ENCODE measurements at places on chromosomes 5 and 9.

DNA sequence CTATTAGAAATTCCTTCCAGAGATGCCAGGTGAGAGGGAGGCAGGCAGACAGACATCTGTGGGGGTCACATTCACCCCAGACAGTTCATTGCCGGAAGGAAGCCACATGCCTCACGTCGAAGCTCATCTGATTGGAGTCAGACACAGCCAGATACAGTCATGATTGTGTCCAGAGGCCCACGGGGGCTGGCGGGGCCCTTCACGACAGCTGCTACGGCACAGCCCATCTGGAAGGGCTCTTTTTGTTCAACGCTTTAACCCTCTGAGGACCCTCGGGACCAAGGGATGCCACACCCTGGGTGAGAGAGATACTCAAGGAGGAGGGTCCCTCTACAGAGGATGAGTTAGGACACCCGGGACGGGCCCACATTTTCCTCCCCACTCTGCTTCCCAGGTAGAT is 31.9 kb upstream of the GABRP start:
- no peak for DNase-seq

DNA sequence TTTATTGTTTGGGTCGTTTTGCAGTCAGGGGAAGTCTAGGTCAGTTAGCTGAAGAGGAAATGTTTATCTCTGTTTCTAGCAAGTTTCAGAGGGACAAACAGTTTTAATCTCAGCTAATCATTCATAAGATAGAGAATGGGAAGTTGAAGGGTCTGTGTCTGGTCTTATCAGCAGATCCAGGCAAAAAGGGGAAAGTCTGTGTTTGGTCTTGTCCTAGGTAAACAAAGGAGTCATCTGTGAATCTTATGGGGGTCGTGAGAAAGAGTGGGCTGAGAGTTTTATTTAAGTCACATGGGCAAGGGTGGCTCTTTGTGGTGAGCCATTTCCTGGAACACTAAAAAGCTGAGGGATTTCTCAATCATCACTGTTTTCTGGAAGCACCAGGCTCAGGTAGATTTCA is 5.6 kb upstream of the SNCAIP start:
- DNase-seq: no peak

DNA sequence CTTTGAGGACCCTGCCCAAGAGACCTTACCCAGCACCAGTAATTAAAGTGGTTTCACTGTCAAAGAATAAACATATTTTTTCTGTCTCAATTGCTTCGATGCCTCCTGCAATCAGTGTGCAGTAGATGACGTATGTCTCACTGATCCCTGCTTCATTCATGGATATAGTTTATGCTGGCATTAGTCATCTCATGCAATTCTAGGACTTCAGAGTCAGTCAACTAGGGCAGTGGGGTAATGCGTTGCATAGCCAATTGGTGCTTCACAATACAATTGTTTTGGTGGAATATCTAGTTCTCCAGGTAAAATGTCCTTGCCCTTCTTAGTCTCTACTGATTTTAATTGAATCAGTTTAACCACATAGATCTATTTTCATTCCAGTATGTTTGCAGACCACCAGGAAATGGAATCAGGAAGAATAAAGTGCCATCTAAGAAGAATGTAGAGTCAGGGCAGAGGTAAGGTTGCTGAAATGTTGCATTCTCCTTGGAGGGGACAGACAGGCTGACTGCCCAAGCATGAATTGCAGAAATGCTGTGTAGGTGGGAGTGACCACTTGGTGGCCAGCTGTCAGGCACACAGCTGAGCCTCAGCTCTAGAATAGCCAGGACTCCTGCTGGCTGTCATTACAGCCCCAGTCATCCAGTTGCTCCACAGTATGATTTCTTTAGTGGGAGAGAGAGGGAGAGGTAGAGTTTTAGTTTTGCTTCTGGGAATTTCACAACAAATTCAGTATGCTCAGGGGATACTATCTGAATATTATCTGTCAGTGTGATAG is 73.5 kb upstream of the MEGF10 start:
- DNase-seq: no peak

- DNase-seq: no peak
These were observed 126.0 kb downstream of the STK32A start for GRCh38 chr5:147360816-147361215.

DNA sequence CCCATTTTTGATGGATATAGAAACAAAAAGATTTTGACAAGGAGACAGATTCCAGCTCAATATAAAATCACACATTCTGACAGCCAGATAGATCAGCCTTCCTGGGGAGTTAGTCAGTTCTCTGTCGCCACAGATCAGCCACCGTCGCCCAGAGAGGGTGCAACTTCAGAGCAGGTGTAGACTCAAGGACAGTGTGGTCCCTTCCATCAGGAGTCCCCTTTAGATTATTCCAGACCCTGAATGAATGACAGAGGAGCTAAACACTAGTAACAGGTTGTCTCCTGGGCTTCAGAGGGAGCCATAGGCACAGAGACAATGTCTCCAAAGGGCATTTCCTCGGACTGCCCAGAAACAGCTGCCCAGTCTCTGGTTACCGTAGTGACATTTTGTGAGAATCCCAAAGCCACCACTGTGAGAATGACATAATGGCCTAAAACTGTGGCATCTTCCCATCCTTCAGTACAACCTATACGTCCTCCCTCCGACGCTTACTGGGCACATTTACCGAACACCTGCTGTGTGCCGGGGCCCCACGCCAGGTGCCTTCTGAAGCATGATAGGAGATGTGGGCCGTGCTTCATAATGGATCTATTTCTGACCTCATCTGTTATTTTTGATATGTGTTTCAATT is 47.4 kb upstream of the SLC2A8 start:
- DNase-seq: no peak

DNA sequence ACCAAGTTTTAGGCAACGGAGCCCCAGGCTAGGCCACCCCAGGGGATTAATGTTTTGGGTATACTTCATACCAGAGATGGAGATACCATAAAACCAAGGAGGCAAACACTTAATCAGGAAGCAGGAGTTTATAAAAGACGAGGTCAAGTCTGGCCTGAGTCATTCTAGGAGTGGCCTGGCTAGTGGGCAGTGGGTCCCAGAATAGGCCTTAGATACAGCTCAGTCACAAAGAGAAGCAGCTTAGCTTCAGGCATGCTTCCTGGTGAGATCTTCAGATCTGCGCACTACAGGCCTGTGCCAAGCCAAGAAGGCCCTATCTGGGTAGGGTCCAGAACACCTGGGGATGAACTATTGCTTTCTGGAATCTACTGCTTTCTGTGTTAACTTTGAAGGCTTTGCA is 20.6 kb upstream of the NR5A1 start:
- DNase-seq: no peak

DNA sequence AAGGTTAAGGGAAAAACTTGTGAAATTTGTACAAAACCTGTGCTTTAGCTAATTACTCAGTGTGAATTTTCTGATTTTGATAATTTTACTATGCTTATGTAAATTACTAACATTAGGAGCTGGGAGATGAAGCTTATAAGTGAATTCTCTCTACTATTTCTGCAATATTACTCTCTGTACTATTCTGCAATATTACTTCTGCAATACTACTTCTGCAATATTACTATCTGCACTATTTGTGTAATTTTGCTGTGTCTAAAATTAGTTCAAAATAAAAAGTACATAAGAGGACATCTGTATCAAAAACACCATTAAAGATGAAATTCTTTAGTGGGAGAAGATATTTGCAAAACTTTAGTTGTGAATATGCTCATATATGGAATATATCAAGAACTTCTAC is 62.9 kb downstream of the C9 start:
- DNase-seq: no peak

DNA sequence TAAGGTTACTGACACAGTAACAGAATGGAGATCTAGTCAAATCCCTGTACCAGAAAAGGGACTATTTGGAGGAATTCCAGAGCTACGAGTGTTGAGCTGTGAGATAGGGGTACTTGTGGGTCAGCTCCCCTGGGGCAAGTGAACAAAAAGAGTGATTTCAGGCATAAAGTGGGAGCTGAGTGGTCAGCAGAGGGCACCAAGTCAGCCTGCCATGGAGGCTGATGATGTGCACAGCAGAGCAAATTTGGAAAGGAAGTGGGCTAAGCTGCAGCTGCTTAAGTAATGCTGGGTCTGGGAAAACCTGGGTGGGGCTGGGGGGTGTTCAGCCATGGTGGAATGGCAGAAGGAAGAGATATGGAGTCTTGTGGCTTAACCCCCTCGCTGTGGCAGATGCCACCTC is 327.9 kb downstream of the NTRK2 start:
- no peak for DNase-seq

DNA sequence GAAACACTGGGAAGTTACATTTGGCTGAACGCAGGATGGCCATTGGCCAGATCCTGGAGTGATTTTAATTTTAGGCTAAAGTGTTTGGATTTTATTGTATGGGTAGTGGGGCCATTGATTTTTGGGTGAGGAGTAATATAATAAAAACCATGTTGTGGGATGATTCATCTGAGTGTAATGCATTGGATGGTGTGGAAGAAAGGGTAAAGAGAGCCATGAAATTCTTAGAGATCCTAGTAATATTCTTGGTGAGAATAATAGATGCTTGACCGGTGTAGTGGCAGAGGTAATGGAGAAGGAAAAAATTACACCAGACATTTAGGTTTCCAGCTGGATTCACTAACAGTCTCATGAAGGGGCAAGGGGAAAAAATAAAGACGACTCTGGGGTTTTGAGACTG is 158.1 kb downstream of the NPR3 start:
- no peak for DNase-seq
